NCI-H446 (cell line): ENCODE measurements at places on chromosomes 13 and 19.
A peak's percentile ranks its signal among the peaks of the same experiment; 100 is the strongest.

DNA sequence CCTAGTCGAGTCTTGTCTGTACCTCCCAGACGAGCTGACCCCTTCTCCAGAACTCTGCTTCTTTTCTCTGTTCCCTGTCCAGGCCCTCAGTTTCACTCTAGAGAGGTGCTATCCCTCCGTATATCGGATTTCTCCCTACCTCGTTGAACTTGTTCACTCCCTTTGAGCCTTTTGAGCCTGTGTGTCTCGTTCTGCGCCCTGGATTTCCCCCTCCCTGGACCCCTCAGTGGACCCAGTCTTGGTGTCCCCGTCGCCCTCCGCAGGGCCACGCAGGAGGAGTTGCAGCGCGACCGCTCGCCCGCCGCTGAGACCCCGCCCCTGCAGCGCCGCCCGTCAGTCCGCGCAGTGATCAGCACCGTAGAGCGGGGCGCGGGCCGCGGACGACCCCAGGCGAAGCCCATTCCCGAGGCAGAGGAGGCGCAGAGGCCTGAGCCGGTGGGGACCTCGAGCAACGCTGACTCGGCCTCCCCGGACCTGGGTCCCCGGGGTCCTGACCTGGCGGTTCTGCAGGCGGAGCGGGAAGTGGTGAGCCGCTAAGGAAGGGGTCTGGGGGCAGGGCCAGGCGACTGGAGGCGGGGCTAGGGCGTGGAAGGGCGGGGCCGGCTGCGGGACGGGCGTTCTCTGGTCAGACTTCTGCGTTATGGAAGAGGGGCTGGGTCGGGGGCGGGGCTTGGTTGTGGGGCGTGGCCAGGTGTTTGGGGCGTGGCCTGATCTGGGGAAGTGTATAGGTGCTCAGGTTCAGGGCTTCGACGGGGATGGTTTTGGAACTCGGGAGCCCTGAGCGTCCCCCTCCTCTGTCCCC, 5.5 kb downstream of the EPS8L1 start:
- DNase-seq: peak; percentile 82

DNA sequence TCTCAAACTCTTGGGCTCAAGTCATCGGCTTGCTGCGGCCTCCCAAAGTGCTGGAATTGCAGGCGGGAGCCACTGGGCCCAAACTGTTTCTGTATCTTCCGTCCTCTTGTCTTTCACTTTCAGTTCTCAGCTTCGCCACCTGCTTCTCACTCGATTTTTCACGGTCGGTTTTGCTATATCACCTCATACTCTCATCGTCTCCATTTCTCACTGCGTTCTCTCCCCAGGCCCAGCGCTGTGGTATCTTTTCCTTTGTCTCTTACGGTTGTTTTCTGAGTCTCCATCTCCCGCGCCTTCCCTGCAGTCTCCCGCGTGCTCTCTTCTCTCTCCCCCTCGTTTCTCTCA, 14.9 kb downstream of the SSC5D start:
- no peak for DNase-seq

DNA sequence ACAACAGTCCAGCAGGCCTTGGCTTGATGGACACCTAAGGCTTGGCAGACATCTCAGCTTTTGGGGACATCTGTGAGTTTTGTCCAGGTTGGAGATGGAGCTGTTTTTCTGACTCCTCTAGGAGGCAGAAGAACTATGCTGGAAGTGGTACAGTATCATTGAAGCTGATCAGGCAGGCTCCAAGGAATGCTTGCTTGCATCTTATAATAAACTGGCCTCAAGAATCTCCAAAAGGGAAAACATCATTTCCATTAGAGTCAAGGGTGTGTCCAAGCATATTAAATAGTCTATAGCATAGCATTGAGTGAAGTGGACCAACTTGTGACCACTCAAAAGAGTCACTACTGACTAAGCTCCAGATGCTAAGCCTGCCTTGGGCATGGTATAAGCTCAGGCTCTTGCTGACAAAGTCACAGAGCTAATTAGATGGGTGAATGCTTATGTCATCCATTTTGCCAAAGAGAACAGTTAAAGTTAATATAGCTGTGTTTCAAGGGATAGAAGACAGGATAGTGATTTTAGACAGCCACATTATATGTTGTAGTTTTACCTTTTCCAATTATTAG, 216.0 kb downstream of the DNAJC15 start:
- DNase-seq: no peak

- DNase-seq: no peak
Measured at GRCh38 chr13:107348925-107349324, 781.0 kb upstream of the ARGLU1 start.

DNA sequence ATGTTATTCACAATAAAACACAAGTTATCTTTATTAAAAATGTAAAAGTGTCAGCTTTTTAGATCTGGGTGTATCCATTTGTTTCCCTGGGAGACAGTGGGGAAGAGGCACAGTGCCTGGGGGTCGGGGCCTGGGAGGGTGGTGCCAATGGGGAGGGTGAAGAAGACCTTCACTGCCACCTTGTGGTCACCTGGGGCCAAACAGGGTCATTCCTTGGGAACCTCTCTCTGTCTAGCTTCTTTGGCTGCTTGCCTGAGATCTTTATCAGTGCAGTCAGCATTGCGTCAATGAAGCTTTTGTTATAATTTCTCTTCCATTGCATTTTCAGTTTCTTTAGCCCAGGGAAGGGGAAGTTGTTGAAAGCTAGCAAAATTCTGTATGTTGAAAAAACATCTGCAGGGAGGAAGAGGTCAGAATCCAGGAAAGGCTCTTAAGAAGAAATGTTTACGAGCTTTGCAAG, 39.1 kb downstream of the PCDH8 start:
- DNase-seq: peak; percentile 6

- no peak for DNase-seq
Measured at GRCh38 chr13:103515410-103515809, 449.2 kb upstream of the SLC10A2 start.

- DNase-seq: no peak
Measured at GRCh38 chr13:33544308-33544707, 258.8 kb upstream of the STARD13 start.

- no peak for DNase-seq
Measured at GRCh38 chr13:69597088-69597487, 510.5 kb upstream of the ATXN8OS start.

GRCh38 chr19:44596428-44597130, 16.8 kb upstream of the IGSF23 start:
- no peak for DNase-seq

DNA sequence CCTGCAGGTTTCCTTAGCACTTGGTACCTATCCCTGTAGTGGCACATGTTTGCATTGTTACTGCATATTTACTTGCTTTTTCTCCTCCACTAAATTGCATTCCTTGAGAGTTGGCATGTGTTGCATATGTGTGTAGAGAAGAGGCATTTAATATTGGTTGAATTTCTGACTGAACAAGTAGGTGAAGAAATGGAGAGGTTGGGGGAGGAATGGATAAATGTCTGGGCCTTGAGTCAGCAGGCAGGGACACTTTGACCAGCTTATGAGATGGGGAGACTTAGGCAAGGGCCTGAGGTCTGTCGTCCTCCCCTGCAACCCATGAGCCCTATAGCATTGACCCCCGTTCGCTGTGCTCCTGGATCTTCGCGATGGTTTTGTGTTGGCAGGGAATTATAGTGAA, 2.0 kb upstream of the GPR18 start:
- DNase-seq: no peak

- no peak for DNase-seq
Measured at GRCh38 chr13:44093607-44094564, 214.2 kb downstream of the LACC1 start.

DNA sequence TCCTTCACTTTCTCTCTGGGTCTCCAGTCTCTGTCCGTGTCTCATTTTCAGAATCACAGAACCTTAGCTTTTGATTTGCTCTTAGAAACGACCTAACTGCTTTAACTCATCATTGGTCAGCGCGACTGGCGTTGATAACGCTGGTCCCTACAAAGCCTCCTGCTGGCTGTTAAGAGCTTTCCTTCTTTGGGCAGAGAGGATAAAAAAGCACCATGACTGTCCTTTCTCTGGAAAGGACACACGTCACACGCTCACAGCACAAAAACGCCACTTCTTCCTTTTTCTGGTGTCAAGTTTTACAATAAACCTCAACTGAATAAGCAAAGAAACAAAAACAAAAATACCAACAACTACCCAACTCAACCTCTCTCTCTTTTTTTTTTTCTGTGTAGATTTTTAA, 1.7 kb upstream of the KLK12 start:
- DNase-seq: no peak

DNA sequence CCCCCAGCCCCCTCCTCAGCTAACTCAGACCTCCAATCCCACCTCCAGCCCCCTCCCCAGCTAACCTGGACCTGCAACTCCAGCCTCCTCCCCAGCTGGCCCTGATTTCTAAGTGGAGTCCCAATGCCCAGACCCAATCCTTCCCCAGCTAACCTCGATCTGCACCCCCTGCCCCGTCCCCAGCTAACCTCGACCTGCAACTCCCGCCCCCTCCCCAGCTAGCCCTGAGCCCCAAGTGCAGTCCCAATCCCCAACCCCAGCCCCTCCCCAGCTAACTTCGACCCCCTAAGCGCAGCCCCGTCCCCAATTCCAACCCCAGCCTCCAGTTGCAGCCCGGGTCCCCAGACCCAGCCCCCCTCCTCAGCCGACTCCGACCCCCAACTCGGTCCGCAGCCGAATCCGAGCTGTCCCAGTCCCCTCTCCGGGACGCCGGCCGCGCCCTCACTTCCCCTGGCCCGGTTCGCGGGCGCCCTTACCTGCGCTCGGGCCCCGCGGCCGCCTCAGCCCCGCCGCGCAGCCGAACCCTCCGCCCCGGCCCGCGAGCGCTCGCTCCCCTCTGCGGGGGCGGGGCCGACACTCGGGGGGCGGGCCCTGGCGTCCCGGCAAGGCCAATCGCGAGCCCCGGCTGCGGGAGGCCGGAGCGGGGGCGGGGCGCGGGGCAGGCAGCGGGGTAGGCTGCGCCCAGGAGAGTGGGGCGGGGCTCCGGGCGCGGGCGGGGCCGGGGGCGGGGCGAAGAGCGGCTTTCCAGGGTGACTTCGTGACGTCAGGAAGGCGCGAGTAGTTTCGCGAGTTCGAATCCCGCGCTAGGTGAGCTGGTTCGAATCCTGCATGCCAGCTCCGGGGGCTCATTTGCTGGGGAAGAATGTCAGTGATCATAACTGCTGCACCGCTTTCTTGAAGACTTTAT, at the start of gene GNG7:
Gene GNG7 (minus strand): TSS at position 525 of the 907 bp plus-strand sequence. CDS start 182,006 bp downstream, outside the sequence.
- DNase-seq: peak; percentile 67

GRCh38 chr13:109163037-109163379, 533.6 kb downstream of the MYO16 start:
- DNase-seq: no peak

DNA sequence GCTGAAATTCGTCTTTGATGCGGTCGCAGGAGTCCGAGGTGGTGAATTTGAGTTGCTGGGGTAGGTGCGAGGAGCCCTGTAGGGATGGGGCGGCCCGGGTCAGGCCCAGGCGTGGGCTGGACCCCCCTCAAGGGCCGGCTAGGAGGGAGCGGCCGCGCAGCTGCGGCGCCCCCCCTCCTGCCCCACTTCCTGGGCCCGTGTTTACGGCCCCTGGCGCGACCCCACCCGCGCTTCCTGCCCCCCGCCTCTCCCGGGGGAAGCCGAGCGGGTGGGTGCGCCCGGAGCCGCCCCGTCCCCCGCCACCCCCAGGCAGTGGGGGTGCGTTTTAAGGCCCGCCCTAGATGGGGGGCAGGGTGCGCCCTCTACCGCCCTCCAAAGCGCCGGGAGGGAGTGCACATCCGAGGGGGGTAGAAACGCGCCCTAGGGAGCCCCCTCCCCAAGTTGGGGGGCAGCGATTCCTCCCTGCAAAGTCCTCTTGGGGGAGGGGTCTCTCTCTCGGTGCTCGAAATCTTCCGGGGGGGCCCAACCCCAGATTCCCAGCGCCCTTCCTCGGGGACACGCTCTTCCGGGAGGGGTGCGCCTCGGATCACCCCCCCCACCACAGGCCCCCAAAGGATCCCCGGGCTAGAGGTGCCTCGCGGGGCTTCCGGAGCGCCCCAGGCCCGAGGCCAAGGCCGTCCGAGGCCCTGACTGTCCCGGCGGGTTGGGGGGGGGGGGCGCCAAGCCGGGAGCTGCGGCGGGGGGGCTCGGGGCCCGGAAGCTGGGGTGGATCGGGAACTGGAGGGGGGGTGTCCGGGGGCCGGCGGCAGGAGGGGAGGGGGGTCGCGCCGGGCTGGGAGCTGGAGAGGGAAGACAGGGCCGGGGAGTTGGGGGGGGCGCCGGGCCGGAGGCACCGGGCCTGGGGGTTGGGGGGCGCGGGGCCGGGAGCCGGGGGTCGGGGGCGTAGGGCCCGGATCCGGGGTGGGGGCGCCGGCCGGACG, 823 bp downstream of the TLE5 start:
- no peak for DNase-seq

- no peak for DNase-seq
Measured at GRCh38 chr19:53328967-53329366, 4.6 kb upstream of the ZNF845 start.
